Stimulated activated CD4-positive, alpha-beta T cell treated with anti-CD3 and anti-CD28 coated beads, TNF-alpha, amount 100 ng/mL, for 1 hour (primary cell): ENCODE measurements at places on chromosomes 11 and 22.

GRCh38 chr11:69558519-69558941 lies 77.1 kb downstream of the LINC01488 start:
- no peak for DNase-seq

- DNase-seq = no peak
Observed at GRCh38 chr11:46658259-46658658, 40.9 kb downstream of the ATG13 start.

DNA sequence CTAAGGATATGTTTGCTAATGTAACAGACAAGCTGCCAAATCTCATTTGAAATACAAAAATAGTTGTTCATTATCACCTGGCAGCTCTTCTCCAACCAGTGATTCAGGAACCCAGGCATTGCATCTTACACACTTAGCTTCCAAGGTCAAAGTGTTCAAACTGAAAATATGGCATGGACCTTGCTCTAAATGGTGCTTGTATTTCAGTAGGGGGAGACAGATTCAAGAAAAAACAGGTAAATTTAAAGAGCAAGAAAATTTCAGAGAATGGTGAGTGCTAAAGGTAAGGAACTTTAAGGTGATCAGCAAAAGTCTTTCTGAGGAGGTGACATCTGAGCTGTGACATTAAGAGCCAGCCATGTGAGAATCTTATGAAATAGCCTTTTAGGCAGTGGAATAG lies 82.8 kb upstream of the E2F8 start:
- DNase-seq = no peak

DNA sequence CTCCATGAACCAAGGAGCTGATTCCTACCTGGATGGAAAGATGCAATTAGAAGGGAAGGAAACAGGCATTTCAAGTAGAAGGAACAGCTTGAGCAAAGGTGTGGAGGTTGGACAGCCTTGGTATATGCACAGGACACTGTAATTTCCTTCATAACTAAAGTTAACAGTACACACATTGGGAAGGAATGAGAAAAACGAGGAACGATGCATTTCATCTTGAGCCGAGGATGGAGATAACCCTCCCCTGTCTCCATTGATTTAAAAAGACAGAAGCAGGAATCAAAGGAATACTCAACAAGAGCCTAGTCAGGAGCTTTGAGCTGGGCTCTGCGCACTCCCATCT lies 2.3 kb upstream of the PRG2 start:
- DNase-seq = no peak

GRCh38 chr22:31715147-31715778 lies 34.7 kb downstream of the PRR14L start:
- no peak for DNase-seq

- no peak for DNase-seq
Observed at GRCh38 chr11:33480626-33481025, 220.0 kb downstream of the C11orf91 start.

- DNase-seq = no peak
Observed at GRCh38 chr11:37857726-37858125, 1259.7 kb upstream of the RAG2 start.

- DNase-seq = no peak
Observed at GRCh38 chr11:70671083-70671482, 272.8 kb downstream of the CTTN start.

DNA sequence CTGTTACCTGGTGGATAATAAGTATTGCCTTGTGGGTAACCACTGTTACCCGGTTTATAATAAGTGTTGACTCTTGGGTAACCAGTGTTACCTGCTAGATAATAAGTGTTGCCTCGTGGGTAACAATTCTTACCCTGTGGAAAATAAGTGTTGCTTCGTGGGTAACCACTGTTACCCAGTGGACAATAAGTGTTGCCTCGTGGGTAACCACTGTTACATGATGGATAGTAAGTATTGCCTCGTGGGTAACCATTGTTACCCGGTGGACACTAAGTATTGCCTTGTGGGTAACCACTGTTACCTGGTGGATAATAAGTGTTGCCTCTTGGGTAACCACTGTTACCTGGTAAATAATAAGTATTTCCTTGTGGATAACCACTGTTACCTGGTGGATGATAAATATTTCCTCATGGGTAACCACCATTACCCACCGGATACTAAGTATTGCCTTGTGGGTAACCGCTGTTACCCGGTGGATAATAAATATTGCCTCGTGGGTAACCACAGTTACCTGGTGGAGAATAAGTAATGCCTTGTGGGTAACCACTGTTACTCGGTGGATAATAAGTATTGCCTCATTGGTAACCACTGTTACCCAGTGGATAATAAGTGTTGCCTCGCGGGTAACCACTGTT lies 8.7 kb upstream of the NXPE4 start:
- no peak for DNase-seq

DNA sequence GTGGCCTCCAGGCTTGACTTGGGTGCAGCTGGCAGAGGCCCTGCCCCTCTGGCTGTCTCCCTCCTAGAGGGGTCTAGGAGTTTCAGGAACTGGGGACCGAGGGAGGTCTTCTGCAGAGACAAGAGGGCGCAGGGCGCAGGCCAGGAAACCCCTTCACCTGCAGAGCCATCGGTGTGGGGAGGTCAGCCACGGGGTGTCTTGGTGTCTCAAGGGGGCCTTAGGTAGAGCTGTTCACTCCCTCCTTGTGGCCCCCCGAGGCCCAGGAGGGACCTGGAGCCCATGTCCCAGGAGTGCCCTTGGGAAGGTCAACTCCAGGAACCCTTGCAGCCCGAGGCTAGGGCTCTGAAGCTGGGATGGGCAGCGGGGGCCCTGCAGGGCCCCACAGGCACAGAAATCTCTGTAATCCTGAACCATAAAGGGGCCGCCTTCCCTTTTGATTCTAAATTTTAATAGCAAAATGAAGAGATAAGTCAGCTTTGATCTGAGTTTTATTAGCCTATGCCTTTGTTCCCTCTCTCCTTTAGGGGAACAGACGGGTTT lies 31.4 kb upstream of the TH start:
- DNase-seq = no peak

DNA sequence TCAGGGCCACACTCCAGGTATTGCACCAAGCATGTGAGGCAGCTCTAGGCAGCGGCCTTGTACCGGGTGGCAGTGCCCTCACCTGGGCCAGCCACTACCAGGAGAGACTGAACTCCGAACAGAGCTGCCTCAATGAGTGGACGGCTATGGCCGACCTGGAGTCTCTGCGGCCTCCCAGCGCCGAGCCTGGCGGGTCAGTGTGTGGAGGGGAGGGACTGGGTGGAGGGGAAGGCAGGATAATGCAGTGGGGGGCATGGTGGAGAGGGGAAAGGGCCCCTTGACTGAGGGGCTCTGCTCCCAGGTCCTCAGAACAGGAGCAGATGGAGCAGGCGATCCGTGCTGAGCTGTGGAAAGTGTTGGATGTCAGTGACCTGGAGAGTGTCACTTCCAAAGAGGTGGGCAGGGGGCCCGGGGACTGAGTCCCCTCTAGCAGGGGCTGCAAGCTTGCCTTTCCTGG lies 4.2 kb downstream of the SSH3 start:
- no peak for DNase-seq

- DNase-seq = no peak
Observed at GRCh38 chr11:74849525-74850391, 99.1 kb downstream of the XRRA1 start.

DNA sequence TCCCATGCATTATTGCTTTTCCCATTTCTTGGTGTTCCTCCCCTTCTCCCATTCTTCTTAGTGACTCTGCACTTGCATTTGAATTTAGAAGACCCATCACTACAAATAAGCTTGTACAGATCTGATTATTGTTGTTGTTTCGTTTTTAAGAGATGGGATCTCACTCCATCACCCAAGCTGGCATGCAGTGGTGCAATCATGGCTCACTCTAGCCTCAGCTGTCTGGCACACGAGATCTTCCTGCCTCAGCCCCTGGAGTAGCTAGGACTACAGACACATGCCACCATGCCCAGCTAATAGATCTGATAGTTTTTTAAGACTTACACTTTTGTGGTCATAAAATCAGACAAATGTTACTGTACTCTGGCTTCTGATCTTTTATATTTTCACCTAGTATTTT lies 252.1 kb downstream of the DDX10 start:
- no peak for DNase-seq

DNA sequence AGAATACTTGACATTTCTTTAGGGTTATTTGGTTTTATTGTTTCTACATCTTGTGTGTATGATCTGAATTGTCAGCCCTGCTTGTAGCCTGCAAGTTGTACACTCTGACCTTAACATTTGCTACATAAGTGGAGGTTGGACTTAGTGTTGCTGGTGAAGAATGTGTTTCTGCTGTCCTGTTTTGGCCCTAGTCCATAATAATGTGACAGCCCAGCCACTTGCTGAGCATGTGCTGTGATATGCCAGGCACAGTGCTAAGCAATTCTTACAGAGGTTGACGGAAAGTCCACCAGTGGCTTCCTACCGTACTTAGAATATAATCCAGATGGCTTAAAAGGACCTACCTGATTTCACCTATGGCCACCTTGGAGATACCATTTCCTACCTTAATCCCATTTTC lies 526.6 kb downstream of the NELL1 start:
- no peak for DNase-seq

DNA sequence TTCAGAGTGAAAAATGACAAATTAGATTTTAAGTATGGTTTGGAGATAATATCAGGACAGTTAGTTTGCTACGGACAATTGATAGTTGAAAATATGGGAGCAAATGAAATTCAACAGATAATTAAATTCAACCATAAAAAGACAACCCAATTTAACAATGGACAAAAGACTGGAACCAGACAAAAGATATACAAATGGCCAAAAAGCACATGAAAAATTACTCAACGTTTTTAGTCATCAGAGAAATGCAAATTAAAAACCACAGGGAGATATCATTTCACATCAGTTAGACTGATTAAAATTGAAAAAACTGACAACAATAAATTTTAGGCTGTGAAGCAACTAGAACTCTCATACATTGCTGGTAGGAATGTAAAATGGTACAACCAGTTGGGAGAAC lies 27.2 kb downstream of the SIK2 start:
- no peak for DNase-seq

GRCh38 chr11:41786087-41786486 lies 326.6 kb upstream of the LRRC4C start:
- no peak for DNase-seq

GRCh38 chr22:25023879-25024278 lies 71.4 kb downstream of the KIAA1671 start:
- DNase-seq = no peak

- DNase-seq = no peak
Observed at GRCh38 chr11:93536101-93536861, 6.9 kb downstream of the SMCO4 start.

DNA sequence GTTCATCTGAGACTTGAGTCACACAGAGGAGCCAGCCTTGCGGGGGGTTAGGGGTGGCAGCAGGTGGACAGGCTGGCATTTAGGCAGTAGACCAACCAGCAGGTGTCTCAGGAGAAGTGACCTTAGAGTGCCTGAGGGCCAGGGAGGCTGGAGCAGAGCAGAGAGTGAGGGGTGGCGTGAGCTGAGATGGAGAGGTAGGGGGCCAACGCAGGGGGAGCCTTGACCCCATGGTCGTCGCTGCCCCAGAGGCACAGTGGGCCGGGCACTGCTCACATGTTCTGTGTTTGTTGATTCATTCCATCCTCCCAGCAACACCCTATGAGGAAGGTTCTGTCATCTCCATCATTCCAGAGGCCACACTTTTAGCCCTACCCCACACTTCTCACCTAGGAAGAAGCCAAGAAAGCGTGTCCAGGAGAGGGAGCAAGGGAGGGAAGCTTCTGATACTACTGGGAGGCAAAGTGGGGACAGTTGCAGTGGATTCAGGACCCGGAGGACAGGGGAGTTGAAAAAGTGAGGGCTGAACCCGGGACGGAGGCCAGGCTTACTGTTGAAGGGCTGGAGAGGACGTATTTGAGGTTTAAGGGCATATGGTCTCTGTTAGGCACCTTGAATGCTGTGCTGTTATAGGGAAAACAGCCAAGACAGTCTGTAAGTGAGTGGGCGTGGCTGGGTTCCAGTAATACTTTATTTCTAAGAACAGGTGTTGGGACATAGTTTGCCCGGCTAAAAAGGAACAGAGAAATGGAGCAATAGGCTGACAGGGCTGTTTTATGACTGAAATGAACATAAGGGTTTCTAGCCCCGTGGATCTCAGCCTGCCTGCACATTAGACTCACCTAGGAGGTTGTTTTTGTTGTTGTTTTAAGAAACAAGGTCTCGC lies 7.3 kb downstream of the SART1 start:
- no peak for DNase-seq

DNA sequence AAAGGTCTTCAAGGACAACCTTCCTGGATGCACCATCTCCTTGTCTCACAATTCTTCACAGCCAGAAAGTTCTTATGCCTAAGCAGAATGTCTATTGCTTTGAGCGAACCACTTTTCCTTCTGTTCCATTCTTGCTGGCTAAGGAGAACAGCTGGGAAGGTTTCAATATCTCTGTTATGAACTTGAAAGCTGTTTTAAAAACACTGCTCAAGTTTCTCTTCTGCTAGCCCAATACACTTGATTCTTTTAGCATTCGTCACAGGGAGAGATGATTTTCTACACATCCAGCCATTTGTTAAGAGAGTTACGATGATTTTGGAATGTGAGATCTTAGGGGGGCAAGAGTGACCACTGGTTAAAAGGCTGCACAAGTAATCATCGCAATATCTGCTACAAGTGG lies 249.3 kb downstream of the KIRREL3 start:
- DNase-seq = no peak

DNA sequence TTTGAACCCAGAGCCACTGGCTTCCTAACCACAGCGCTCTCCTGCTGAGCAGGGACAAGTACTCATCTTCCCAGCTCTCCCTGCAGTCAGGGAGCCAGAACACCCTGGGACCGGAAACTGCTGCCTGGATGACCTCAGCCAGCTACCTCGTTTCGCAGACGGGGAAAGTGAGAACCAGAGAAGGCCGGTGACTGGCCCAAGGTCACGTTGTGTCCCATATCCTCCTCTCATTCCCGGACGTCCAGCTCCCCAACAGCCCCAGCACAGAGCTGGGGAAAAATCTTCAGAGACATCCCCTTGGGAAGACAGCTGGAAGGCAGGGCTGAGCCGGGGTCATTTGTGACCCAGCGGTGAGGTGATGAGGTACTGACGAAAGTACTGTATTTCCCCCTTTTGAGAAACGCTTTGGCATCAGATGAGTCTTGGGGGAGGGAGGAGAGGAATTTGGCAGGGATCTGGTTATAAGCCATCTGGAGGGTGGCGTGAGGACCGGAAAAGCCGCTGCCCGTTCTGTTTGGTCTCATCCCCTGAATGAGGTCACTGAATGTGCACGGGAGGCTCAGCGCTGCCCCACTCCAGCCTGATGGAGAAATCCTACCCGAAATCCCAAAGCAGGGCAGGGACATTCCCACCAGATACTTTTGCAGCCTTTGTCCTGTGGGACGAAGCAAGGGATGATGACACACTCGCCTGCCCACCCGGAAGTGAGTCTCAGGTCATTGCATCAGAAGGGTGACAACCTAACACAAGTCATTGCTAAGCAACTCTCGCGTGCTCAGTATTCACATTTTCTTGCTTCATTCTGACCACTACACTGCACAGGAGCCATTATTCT lies 41.1 kb downstream of the LIF start:
- no peak for DNase-seq
